ENCODE measurements at places on chromosomes 1 and 21.

DNA sequence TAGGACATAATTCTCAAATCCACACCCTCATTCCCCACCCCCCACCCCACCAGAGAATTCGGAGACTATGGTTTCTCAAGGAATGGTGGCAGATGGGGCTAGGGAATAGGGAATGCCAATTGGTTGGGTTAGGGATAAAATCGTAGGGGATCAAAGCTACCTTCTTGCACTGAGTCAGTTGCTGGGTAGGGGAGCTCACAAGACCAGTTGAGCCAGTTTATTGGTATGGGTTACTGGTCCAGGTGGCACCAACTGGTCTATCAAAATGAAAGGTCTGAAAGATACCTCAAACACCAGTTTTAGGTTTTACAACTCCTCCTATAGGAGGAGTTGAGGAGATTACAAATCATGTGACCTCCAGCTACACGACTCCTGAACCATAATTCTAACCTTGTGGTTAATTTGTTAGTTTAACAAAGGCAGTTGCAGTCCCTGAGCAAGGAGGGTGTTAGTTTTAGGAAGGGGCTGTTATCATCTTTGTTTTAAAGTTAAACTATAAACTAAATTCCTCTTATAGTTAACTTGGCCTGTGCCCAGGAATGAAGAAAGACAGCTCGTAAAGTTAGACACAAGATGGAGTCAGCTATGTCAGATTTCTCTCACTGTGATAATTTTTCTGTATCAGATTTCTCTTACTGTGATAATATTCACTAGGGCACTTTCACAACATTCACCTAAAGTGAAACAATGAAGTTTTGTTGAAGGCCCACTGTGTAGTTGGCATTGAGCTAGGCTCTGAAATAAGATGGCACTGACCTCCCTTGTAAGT, 2.5 kb downstream of the SHISAL2A start:
- DNase-seq: no peak

DNA sequence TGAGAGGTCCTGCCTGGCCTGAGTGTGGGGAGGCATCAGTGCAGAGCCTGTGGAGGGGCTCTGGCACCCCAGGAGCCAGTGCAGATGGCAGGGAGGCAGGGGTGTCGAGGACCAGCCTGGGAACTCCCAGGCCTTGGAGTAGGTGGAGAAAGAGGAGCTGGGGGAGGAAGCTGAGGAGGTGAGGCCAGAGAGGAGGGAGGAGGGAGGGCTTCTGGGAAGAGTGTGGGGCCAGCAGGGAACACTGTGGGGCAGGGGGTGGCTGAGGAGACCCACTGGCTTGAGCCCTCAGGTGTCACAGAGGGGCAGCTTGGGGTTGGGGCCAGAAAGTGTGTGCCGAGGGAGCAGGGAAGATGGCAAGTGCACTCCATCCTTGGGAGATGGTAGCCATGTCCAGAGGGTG, 3.8 kb downstream of the COQ8A start:
- no peak for DNase-seq

GRCh38 chr1:183678819-183679218, 25.7 kb upstream of the APOBEC4 start:
- no peak for DNase-seq

DNA sequence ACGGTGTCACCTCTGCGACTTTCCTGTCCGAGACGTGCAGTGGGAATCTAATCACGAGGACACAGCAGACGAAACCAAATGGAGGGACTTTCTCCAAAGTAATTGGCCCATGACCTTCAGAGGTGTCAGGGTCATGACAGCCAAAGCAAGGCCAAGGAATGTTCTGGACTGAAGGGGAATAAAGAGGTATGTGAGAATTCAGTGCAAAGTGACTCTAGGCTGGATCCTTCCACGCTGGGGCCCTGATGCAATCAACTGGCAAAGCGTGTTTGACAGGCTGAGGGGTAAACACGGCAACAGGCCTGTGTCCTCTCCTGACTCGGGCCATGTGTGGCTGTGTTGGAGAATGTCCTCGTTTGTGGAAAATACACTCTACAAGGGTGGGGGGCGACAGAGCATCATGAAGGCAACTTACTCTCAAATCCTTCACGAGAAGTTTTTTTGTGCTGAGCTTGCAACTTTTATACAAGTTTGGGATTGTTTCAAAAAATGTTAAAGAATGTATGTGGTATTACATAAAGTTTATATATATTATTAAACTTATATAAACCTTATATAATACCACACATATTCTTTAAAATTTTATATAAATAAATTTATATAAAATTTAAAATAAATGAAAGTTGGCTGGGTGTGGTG, 1.7 kb downstream of the CFAP74 start:
- no peak for DNase-seq

- no peak for DNase-seq
Measured at GRCh38 chr1:54007613-54008012, 10.4 kb downstream of the LDLRAD1 start.

- DNase-seq: no peak
Measured at GRCh38 chr1:70358921-70359564, 4.5 kb upstream of the ANKRD13C start.

- DNase-seq: no peak
Measured at GRCh38 chr1:74464037-74464436, 48.4 kb downstream of the LRRC53 start.
